ENCODE measurements at places on chromosomes 2 and 18.

DNA sequence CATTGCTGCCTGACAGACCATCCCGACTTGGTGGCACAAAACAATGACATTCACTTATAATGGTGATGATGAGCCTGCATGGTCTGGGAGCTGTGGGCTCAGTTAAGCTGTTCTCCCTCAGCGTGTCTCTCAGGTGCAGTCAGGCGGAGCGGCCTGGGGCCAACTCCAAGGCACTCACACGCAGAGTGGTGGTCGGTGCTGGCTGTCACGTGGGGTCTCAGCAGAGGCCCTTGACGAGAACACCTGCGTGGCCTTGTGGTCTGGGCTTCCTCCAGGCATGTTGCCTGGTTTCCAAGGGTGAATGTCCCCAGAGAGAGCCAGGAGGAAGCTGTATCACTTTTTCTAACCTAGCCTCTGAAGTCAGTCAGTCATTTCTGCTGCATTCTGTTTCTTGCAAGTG is 29.8 kb downstream of the ARMC9 start:
- DNase-seq, result no peak

GRCh38 chr2:18560797-18561085 is 288 bp upstream of the RDH14 start:
- no peak for DNase-seq

GRCh38 chr18:26091047-26091630 is 726 bp upstream of the SS18 start:
- DNase-seq, result no peak

DNA sequence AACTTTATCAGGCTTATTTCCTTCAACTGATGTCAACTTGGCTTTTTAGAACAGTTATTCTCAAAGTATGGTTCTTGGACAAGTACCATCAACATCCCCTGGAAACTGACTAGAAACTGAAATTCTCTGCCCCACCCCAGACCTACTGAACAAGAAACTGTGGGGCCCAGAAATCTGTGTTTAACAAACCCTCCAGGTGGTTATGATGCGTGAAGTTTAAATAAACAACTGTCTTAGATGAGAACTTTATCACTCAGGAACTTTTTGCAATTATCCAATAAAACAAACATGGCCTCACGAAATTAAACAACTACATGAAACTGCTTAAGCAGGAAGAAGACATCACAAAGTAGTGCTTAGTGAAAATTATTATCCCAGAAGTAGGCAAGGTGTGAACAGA is 4.4 kb downstream of the HIBCH start:
- no peak for DNase-seq

DNA sequence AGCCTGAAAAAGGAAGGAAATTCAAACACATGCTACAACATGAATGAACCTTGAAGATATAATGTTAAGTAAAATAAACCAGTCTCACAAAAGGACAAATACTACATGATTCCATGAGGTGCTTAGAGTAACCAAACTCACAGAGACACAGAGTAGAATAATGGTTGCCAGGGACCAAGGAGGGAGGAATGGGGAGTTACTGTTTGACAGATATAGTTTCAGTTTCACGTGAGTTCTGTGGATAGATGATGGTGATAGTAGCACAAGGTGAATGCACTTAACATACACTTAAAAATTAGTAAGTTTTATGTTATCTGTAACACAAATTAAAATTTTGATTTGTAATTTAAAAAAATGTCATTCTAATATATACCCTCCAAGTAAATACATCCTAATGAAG is 106.9 kb upstream of the ACVR1C start:
- DNase-seq, result no peak

- no peak for DNase-seq
These were observed 2.2 kb downstream of the DNER start for GRCh38 chr2:229712136-229712535.

- DNase-seq, result no peak
These were observed 109.1 kb downstream of the SMAD2 start for GRCh38 chr18:47821314-47821713.

DNA sequence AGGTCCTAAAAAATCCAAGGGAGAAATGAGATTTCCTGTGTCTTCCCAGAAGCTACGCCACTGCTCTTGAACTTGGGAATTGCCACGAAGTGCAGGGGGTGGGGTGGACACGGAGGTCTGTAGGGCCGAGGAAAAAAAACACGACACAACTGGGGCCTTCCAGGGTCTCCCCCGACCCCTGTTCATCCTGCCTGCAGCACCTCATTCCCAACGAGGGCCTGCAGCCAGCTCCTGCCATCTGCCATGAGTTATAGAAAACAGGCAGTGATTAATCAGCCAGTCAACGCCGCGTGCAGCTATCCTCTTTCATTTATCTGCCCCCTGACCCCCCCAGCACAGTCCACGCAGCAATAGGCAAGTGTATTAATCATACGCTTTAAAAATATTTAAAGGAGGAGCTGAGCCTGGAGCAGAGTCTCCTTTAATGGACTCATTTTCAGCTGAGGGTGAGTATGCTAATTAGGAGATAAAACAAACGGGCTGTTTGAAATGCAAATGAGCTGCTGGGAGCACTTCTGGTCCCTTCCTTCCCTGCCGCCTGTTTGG is 209.9 kb downstream of the TFCP2L1 start:
- peak; percentile 50 for DNase-seq

GRCh38 chr2:26917135-26917836 is 53.2 kb upstream of the MAPRE3 start:
- no peak for DNase-seq

DNA sequence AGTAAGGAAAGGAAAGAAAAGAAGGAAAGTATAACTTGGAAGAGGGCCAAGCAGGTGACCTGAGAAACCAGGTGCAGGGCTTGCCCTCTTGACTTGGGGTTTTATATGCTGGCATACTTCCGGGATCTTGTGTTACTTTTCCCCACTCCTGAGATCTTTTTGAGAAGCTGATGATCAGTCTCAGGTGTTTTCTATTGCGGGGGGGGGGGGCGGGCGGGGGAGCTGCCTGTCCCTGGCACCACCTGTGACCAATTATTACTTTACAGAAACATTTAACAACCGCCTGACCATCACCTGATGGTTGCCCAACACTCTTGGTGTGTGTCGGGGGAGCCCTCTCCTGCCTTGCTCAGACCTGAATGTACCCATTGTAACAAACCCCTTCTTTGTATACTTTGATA is 6.9 kb upstream of the CASP10 start:
- DNase-seq, result no peak
